ENCODE measurements at places on chromosomes 2 and 18. TPM values are rescaled to one million over a fixed set of nuclear protein-coding genes. Genes with fewer than 3 reads are reported as not detected.

The CFLAR gene
- total RNA-seq = 73.7 TPM

DNA sequence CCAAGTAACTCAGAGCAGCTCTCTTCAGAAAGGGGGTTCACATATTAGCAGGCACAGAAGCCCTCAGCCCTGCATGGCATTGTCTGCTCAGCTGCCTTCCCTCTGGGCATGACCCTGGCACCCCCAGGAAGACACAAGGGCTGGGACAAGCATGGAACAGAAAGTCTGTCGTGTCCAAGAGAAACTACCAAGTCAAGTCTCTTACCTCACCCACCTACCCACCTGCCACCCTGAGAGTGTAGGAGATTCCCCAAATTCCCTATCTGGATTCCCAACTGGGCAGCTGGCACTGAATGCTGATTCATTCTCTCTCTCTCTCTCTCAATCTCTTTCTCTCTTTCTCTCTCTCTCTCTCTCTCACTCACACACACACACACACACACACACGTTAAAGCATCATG is 21.6 kb downstream of the SMAD7 start:
- DNase-seq = no peak

GRCh38 chr18:39638224-39638623 is 2072.6 kb upstream of the CELF4 start:
- no peak for DNase-seq

DNA sequence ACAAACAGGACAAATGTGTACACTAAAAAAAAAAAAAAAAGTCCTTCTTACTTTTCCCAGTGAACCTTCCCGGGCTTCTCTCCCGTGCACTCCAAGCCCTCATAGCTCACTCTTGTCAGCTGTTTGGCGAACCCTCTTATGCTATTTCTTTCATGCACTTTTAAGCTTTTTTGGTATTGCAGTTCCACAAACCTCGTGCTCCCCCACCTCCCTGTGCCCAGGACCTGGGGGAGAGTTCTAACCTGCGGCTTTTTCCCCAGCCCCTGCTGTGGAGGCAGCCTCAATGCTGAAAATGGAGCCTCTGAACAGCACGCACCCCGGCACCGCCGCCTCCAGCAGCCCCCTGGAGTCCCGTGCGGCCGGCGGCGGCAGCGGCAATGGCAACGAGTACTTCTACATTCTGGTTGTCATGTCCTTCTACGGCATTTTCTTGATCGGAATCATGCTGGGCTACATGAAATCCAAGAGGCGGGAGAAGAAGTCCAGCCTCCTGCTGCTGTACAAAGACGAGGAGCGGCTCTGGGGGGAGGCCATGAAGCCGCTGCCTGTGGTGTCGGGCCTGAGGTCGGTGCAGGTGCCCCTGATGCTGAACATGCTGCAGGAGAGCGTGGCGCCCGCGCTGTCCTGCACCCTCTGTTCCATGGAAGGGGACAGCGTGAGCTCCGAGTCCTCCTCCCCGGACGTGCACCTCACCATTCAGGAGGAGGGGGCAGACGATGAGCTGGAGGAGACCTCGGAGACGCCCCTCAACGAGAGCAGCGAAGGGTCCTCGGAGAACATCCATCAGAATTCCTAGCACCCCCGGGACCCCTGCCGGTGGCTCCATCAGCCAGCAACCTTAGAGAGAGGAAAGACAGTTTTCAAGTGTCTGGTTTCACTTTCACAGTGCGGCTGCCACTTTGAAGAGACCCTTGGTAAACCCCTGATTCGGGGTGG is 826 bp downstream of the KCNE4 start:
- no peak for DNase-seq

DNA sequence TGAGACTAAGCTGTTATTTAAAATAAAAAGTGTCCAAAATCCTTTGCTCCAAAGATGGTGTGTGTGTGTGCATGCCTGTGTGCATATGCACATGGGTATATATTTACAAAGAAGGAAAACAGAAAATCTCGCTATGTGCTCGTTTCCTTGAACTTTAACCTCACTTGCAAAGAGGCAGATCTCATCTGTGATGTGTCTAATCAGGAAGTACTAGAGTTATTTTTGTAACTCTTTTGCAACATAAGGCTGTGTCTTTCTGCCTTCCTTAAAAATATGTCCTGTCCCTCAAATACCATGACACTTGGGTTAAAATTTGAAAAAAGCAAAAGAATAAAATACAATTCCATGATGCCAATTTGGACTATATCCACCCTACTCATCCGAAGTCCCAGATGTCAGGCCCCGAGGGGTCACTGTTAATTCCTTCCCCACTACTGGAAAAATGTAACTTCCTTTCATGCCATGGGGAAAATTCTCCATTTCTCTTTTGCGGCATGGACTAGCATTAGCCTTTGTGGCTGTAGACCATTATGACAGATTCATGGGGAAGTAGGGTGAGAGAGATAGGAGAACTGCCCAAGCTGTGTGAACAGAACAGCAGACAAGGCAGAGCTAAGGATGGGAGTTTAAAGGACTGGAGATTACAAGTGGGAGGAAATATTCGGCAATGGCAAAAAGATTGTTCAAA is 191.3 kb downstream of the MYO1B start:
- DNase-seq = no peak

GRCh38 chr2:219968685-219969345 is 341.4 kb downstream of the SLC4A3 start:
- no peak for DNase-seq

- DNase-seq = no peak
Observed at GRCh38 chr18:63322908-63323634, 3.5 kb upstream of the BCL2 start.

DNA sequence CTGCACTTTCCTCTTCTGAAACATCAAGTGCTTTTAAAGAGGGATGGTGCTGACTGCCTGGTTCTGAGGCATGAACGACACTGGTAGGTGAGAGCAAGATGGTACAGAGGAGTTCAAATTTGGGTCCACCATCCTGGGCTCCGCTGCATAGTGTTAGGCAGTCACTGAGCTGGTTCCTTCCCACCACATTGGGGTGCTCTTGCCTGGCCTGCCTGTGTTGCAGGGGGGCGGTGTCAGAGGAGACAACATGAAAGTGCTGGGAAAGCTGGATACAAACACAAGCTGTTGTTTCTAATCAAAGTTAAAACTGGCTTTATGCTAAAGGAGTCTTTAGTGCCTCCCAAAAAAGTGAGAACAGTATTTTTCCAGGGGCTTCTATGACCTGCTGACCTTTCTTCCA is 258.1 kb downstream of the GBX2 start:
- DNase-seq = no peak

All from left lobe of liver (tissue), 2 donors.